B cell (primary cell): ENCODE measurements at places on chromosomes 2 and 18. TPM values are rescaled to one million over a fixed set of nuclear protein-coding genes. Genes with fewer than 3 reads are reported as not detected.

- H3K27me3 ChIP-seq: no peaks in the 10 kb centered on the region
- peaks cover 16% of the 10 kb centered on the region for H3K4me1 ChIP-seq
- no peak for DNase-seq
- no peak overlapping the region for H3K4me3 ChIP-seq
- no peak overlapping the region for H3K27ac ChIP-seq
Observed at GRCh38 chr18:24003903-24004640, 10.5 kb upstream of the TTC39C start.

DNA sequence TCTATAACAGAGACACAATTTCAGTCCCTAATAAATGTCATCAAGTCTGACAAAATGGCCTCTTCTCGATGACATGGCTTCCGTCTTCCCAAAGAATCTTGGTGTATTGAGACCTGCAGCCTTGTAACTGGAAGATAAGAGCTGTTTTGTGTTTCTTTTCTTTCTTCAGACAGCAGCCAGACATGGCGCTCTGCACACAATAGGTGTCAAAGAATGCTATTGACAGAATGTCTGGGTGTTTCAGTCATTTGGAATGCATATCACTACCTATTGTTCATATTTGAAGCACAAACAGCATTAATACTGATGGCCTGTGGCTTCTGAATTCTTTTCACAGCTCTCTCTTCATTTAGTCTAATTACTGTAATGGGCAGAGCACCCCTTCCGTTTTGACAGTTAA lies 344.8 kb downstream of the RPRM start:
- H3K27ac ChIP-seq: no peak overlapping the region
- H3K4me3 ChIP-seq: no peak overlapping the region
- no peaks in the 10 kb centered on the region for H3K27me3 ChIP-seq

Gene GALR1
- total RNA-seq: not detected in 2 replicates

DNA sequence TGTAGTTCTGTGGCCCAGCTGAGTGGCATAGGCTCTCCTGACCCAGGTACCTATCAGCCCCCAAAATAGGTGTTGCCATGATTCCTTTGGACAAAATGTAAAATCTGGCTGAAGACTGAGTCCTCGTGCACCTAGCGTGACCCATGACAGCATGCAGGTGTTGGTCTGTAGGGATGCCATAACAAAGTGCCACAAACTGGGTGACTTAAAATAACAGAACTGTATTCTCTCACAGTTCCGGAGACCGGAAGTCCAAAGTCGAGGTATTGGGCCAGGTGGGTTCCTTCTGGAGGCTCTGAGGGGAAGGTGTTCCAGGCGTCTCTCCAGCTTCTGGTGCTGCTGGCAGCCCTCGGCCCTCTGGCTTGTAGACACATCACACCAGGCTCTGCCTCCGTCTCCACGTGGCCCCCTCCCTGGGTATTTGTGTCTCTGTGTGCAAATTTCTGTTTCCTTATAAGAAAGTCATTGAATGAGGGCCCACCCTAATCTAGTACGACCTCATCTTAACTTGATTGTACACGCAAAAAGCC lies 34.5 kb downstream of the LRRFIP1 start:
- H3K4me3 ChIP-seq: no peak overlapping the region
- no peak overlapping the region for H3K27ac ChIP-seq
- H3K4me1 ChIP-seq: peaks cover 18% of the 10 kb centered on the region
- H3K36me3 ChIP-seq: no peaks in the 10 kb centered on the region
- no peak for DNase-seq
- no peaks in the 10 kb centered on the region for H3K27me3 ChIP-seq

DNA sequence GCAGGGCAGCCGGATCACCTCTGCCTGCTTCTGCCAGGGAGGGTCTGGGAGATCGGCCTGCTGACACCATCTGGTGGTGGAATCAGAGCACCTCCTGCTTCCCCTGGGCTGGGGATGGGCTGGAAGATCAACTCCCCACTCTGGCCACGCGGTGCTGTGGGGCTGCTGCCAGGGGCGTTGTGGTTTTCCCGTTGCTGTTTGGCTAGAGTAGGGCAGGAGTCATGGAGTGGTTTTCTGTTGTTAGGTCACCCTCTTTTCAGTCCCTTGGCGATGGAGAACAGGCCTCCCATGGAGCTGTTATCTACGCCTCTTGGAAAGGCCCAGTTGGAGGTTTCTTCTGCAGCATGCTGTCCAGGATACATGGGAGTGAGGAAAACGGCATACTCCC lies 15.2 kb downstream of the BCL2L11 start:
- H3K4me3 ChIP-seq: no peak overlapping the region
- H3K27me3 ChIP-seq: no peaks in the 10 kb centered on the region
- no peak overlapping the region for H3K27ac ChIP-seq
- H3K36me3 ChIP-seq: no peaks in the 10 kb centered on the region
- no peaks in the 10 kb centered on the region for H3K4me1 ChIP-seq

- no peaks in the 10 kb centered on the region for H3K36me3 ChIP-seq
- H3K4me1 ChIP-seq: peaks cover 80% of the 10 kb centered on the region
- peak; percentile 61 for DNase-seq
- peaks cover 94% of the 10 kb centered on the region for H3K27me3 ChIP-seq
- H3K4me3 ChIP-seq: peak overlapping the region; percentile 45
Observed at GRCh38 chr2:170817093-170818035, 677 bp downstream of the GAD1 start.

DNA sequence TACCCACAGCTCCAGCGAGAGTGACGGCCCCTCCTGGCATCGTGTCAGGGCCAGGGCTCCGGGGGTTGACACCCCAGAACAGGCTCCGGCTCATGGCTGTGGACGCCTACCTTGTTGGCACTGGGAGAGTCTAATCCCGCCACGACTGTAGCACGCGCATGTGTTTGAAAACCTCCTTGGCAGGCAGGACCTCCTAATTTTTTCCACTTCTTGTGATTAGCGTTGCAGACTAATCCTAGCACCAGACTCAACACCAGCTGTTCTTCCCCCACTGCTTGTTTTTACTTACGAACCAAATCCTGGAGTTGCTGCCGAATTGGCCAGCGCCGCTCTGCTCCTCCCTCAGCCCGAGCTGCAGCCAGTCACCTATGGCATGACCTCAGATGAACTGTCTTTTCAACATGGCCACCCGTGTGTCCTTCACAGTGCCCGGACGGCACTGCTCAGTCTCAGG lies 110.7 kb downstream of the KLHL29 start:
- no peaks in the 10 kb centered on the region for H3K4me1 ChIP-seq
- H3K36me3 ChIP-seq: no peaks in the 10 kb centered on the region
- H3K4me3 ChIP-seq: no peak overlapping the region
- H3K27ac ChIP-seq: no peak overlapping the region
- no peaks in the 10 kb centered on the region for H3K27me3 ChIP-seq
- no peak for DNase-seq

DNA sequence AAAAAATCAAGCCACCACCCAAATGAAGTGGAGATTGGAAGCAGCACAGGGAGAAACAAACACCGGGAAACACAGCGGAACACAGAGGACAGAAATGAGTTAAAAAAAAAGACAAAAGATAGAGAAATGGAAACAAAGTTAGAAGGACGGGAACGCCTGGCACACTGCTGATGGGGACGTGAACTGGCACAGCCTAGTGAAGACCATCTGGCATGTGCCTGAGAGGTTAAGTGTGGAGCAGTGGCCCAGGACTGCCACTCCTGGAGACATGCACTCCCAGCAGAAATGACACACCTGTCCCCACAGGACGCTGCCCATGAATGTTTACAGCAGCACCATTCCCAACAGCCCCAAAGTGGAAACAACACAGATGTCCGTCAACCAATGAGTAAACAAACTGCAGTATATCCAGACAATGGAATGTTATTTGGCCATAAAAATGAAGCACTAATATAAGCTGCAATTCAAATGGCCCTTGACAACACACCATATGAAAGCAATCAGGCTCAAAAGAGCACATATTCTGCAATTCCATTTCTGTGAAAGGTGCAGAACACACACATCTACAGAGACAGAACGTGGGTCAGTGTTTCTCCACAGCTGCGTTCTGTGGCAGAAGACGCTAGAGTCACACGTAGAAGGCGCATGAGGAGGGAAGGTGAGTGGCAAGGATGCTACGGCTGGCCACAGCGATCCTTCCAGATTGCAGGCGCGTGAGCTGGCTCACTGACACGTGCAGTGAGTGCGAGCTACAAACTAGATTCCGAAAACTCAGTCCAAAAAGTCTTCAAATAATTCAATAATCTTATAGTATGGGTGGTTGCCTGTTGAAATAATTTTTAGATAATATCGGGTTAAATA lies 24.6 kb downstream of the THAP4 start:
- H3K27me3 ChIP-seq: no peaks in the 10 kb centered on the region
- no peak overlapping the region for H3K4me3 ChIP-seq
- H3K4me1 ChIP-seq: peaks cover 23% of the 10 kb centered on the region

Gene DSG2
- total RNA-seq: not detected in 2 replicates

GRCh38 chr18:52341608-52342381 lies 1.8 kb downstream of the DCC start:
- H3K27ac ChIP-seq: no peak overlapping the region
- DNase-seq: no peak
- no peaks in the 10 kb centered on the region for H3K36me3 ChIP-seq
- H3K4me1 ChIP-seq: no peaks in the 10 kb centered on the region
- no peak overlapping the region for H3K4me3 ChIP-seq

- H3K4me1 ChIP-seq: no peaks in the 10 kb centered on the region
- DNase-seq: no peak
Observed at GRCh38 chr2:9440058-9440727, 16.7 kb downstream of the CPSF3 start.

Gene ASB18
- total RNA-seq: not detected in 2 replicates

Gene SKOR2
- total RNA-seq: not detected in 2 replicates

- H3K4me3 ChIP-seq: no peak overlapping the region
- no peak overlapping the region for H3K27ac ChIP-seq
- no peaks in the 10 kb centered on the region for H3K27me3 ChIP-seq
- DNase-seq: no peak
- H3K36me3 ChIP-seq: no peaks in the 10 kb centered on the region
- H3K4me1 ChIP-seq: peaks cover 42% of the 10 kb centered on the region
Observed at GRCh38 chr2:127157651-127158485, 50.9 kb upstream of the BIN1 start.

Gene GPR39
- not detected in 2 replicates for total RNA-seq

GRCh38 chr2:174176898-174177297 lies 71.4 kb downstream of the OLA1 start:
- no peaks in the 10 kb centered on the region for H3K4me1 ChIP-seq
- no peaks in the 10 kb centered on the region for H3K36me3 ChIP-seq
- no peak overlapping the region for H3K27ac ChIP-seq
- no peak overlapping the region for H3K4me3 ChIP-seq
- no peak for DNase-seq

GRCh38 chr2:160390544-160391455 lies 102.8 kb downstream of the RBMS1 start:
- no peak overlapping the region for H3K27ac ChIP-seq
- H3K27me3 ChIP-seq: no peaks in the 10 kb centered on the region
- no peaks in the 10 kb centered on the region for H3K36me3 ChIP-seq
- H3K4me3 ChIP-seq: no peak overlapping the region
- H3K4me1 ChIP-seq: peaks cover 65% of the 10 kb centered on the region

DNA sequence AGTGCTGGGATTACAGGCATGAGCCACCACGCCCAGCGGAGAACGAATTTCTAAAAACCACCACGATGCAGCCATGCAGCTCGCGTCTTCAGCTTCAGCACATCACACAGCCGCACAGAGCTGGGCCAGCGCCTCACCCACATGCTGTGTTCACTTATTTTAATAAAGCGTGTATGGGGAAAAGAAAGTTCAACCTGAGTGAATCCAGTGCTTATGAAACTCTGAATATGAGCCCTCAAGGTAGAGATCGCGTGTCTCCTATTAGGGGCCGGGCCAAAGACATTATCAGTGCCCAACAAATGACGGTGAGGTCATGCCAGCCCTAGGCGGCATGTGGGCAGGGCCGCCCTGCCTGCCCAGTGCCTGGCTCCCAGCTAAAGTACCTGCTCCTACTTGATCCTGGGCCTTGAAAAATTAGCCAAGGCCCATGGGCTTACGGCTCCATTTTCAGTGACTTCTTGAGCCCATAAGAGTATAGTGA lies 44.3 kb downstream of the SPRED2 start:
- peak; percentile 46 for DNase-seq
- no peaks in the 10 kb centered on the region for H3K36me3 ChIP-seq
- no peaks in the 10 kb centered on the region for H3K27me3 ChIP-seq
- H3K4me3 ChIP-seq: no peak overlapping the region
- H3K4me1 ChIP-seq: peaks cover 45% of the 10 kb centered on the region

GRCh38 chr2:176085861-176086771 lies 2.4 kb upstream of the EVX2 start:
- peaks cover 14% of the 10 kb centered on the region for H3K4me1 ChIP-seq
- H3K4me3 ChIP-seq: no peak overlapping the region
- DNase-seq: no peak
- H3K36me3 ChIP-seq: no peaks in the 10 kb centered on the region
- no peak overlapping the region for H3K27ac ChIP-seq

DNA sequence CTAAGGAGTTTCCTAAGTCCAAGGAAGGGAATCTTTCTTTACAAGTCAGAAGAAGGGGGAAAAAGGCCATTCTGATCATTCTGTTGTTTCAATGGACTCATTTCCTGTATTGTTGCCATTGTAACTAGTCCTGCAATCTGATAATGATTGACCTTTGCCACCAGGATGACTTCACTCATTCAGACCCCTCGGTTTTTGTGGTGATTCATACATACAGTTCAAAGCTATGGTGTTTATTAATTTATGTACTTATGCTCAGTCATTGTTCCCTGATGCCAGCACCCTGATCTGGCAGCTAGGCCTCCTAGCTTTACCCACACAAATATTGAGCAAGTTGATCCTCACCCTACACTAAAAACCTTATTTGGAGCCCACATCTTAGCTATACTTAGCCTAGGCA lies 57.6 kb upstream of the ZNF519 start:
- H3K4me1 ChIP-seq: no peaks in the 10 kb centered on the region
- H3K27ac ChIP-seq: no peak overlapping the region
- H3K4me3 ChIP-seq: no peak overlapping the region
- H3K27me3 ChIP-seq: no peaks in the 10 kb centered on the region
- H3K36me3 ChIP-seq: no peaks in the 10 kb centered on the region

DNA sequence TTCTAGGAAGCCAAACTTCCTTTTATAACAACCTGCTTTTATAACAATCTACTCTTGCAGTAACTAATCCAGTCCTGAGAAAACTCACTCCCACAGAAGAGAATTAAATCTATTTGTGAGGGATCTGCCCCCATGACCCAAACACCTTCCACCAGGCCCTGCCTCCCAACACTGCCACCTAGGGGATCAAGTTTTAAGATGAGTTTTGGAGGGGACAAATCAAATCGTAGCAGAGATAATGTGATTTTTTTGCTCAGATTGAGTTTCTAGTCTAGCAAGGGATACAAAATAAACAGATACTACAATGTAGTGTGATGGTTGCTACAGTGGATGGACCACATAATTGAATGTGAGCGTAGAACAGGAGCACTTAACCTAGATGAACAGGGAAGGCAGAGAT lies 52.2 kb downstream of the NCOA1 start:
- no peak overlapping the region for H3K27ac ChIP-seq
- H3K36me3 ChIP-seq: no peaks in the 10 kb centered on the region
- DNase-seq: no peak
- no peak overlapping the region for H3K4me3 ChIP-seq

GRCh38 chr2:3326871-3327270 lies 50.7 kb downstream of the EIPR1 start:
- no peaks in the 10 kb centered on the region for H3K4me1 ChIP-seq
- DNase-seq: no peak
- no peaks in the 10 kb centered on the region for H3K27me3 ChIP-seq
- H3K4me3 ChIP-seq: no peak overlapping the region

Gene NRP2
- 4.4 and 6.8 TPM in 2 replicates for total RNA-seq
